ENCODE measurements at places on chromosomes 2 and 18. TPM values are rescaled to one million over a fixed set of nuclear protein-coding genes. Genes with fewer than 3 reads are reported as not detected.

GRCh38 chr2:109031476-109032228 is 42.6 kb upstream of the EDAR start:
- DNase-seq = peak; percentile 68

LYG1 gene
- total RNA-seq = 0.88 TPM

- DNase-seq = no peak
Observed at GRCh38 chr2:197890168-197890567, 85.8 kb downstream of the PLCL1 start.

TCF4 gene
- total RNA-seq = 0.45 TPM

DNA sequence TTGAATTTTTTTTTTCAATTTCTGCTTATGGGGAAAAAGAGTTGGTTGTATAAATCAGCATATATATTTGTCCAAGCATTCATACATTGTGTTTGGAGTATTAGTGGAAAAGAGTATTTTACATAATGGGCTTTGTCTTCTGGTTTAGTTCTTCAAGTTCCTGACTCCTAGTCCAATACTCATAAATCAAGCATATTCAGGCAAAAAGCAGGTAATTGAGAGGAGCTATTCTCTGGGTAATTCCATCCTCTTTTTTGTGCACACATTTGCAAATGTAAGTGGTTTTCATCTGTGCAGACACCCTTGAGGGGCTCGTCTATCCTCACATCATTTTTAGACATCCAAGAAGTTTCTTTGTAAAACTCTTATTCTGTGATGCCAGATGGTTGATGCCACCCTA is 337.2 kb downstream of the ARHGAP15 start:
- no peak for DNase-seq

GRCh38 chr2:84931384-84931821 is 25.9 kb downstream of the TMSB10 start:
- DNase-seq = no peak

GRCh38 chr18:12803069-12803936 is 80.7 kb downstream of the PTPN2 start:
- DNase-seq = no peak

DNA sequence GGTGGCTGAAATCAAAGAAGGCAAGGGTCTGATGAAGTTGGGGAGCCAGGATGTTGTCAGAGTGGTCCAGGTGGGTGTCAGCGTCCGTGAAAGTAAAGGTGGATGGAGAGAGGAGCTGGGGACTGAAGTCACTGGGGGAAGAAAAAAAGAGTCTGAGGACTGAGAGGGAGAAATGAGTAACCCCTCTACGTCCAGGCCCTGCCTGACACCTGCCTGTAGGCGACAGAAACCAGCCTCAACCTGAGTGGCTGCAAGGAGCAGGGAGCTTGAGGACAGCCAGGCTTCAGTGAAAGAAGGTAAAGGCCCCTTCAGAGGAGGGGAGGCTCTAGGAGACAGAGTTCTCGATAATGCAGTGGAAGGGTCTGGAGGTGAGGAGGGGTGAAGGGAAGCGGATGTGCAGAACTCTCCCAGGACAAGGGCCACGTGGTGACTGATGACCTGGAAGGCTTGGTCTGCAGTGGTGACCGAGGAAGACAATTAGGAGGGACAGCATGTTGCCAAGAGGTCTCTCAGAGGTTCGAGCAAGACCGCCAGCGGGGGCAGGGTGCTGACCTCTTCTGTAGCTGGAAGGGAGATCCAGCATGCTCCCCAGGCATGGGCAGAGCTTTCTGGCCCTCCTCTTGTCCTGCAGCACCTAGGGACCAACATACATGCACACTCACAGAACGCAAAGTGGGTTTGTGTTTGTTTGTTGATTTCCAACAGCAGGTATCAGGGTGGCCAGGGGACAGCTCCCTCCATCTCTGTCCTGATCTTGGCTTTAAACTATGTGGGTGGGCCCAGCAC is 86.6 kb upstream of the TMEM247 start:
- DNase-seq = no peak

GRP gene
- not detected for total RNA-seq

FMNL2 gene
- total RNA-seq = 1.0 TPM

TSPYL6 gene
- total RNA-seq = not detected

GRCh38 chr2:84849271-84849952 is 31.5 kb downstream of the TRABD2A start:
- DNase-seq = peak; percentile 68

GRCh38 chr2:197875763-197876162 is 71.4 kb downstream of the PLCL1 start:
- DNase-seq = no peak

- DNase-seq = no peak
Observed at GRCh38 chr2:99827296-99827999, 314.9 kb downstream of the AFF3 start.

NEU4 gene
- 0.38 TPM for total RNA-seq

NCKAP5 gene
- total RNA-seq = not detected

DNA sequence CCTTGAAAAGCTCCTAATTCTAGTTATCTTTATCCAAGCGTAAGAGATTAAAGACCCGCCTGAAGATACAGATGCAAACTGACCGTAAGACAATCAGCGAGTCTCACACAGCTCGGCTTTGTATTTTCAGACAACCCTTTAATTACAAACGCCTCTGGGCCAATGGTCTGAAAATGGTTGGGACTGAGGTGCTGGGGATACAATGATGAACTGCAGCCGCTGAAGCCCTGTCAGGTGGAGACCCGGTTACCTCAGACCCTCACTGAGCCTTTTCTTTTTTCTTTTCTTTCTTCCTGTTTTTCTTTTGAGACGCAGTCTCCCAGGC is 715 bp upstream of the CFAP36 start:
- DNase-seq = peak; percentile 31

GPR39 gene
- not detected for total RNA-seq

DNA sequence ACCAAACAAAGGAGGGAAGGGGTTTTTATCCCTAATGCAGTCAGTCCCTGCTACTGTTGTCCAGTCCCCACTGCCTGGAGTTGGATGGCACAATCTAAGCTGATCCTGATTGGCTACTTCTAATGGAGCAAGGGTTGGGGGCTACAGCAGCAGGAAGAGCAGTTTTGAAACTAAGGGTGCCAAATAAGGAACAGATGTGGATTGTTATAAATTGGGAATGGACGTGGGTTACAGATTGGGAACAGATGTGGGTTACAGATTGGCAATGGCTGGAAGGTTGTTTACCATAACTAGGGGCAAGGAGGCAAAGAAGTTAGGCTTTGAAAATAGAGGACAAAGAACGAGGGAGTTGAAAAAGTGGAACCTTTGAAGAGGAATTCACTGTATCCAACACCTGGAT is 16.0 kb upstream of the PROM2 start:
- no peak for DNase-seq

DNA sequence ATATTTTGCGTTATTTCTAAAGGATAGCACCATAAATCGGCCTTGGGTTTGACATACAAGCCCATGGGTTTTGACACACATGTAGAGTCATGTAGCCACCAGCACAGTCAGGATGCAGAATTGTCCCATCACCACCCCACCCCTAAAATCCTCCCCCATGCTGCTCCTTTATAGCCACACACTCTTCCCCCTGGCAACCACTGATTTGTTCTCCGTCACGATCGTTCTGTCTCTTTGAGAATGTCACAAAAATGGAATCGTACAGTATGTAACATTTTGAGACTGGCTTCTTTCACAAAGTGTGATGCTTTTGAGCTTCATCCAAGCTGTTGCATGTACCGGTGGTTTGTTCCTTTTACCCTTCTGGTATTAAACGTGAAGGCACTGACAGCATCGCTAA is 39.1 kb downstream of the CRACDL start:
- DNase-seq = no peak

DNA sequence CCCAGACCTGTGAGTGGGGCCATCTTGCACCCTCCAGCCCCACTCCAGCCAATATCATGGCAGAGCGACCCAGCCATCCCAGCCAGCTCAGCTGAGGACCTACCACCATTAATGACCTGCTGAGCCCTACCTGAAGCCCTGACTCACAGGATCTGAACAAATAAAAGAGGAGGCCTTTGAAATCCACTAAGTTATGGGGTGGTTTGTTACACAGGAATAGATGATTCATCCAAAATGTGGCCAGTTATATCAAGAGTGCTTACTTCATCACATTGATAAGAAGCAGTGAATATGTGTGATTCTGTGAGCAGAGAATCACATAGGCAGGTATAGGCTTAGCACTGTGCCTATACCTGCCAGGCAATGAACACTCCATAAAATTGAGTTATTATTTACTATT is 34.7 kb upstream of the FAM124B start:
- no peak for DNase-seq
